NCI-H446 (cell line): ENCODE measurements at places on chromosomes 16 and 17.

DNA sequence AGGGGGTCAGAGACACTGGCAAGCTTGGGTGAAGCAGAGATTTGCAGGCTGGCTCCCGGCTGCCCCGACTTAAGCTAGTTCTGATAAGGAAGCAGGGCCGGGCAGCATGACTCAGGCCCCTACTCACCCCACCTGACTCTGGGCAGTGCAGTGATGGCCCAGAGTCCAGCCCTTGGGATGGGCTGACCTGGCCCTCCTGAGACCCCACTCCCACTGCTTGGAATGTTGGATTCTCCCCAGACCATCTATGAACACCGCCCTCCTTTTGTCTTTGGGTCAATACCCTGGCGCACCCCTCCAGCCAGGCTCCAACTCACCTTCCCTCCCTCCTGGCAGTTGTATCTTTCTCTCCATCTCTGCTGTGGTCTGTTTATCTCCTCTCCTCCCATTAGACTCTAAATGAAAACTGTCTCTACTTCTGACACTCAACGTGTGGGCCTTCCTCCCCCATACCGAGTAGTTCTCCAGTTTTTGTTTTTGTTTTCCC lies 21.0 kb downstream of the LGALS3BP start:
- DNase-seq, result no peak

DNA sequence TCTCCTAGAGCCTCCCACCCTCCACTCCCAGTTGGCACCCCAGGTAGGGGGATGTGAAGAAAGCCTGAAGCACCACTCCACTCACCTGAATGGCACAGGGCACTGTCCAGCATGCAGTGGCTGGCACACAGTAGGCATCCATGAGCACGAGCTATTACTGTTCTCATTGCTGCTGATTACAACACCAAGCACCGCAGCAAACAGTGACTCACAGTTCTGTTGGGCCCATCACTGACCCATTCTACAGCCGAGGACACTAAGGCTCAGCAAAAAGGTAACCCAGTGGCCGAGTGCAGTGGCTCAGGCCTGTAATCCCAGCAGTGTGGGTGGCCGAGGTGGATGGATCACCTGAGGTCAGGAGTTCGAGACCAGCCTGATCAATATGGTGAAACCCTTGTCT lies 2.7 kb downstream of the ZSCAN10 start:
- no peak for DNase-seq

GRCh38 chr17:39212841-39213480 lies 12.8 kb downstream of the STAC2 start:
- peak; percentile 30 for DNase-seq

DNA sequence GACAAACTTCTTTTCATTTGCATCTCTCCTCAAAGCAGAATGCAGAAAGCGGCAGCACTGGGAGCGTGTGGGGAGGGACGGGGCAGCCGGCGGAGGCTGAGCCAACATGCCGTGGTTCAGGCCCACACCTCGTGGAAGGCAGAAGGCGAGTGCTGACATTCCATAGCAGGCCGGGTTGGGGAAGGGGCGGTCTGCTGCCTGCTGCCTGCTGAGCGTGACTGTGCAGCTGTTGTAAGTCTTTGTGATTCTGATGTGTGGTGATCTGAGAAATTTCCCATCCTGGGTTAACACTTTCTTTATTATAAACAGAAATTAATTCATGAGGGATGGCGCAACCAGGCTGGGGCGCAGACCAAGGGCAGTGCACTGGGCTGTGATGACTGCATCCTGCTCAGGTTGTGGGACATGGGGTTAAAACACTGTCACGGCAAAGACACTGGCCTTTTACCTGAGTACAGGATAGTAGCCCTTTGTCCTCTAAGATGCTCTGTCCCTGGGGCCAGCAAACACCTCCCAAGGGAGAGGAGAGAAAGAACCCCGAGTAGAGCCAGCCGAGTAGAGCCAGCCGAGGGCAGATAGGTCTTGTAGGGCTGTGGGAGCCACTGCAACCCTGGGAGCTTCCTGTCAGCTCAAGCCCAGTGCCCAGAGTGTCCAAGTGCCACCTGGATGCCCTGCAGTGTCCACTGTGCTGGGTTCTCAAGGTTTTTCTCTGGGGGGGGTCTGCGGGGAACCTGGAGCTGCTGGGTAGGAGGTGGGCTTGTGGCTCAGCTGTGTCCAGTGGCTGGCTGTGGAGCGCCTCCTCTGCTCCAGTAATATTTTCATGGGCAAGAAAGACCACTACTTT lies 8.8 kb upstream of the DNASE1 start:
- DNase-seq, result no peak

GRCh38 chr16:4747906-4748681 lies 13.8 kb downstream of the DNAAF8 start:
- DNase-seq, result no peak

DNA sequence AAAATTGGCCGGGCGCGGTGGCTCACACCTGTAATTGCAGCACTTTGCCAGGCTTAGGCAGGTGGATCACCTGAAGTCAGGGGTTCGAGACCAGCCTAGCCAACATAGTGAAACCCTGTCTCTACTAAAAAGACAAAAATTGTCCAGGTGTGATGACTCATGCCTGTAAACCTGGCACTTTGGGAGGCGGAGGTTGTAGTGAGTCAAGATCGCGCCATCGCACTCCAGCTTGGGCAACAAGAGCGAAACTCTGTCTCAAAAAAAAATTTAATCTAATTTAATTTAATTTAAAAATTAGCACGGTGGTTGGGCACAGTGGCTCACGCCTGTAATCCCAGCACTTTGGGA lies 1.6 kb upstream of the HBQ1 start:
- no peak for DNase-seq

- no peak for DNase-seq
Observed at GRCh38 chr16:77157346-77158058, 33.5 kb upstream of the MON1B start.

GRCh38 chr16:83901101-83901500 lies 2.2 kb downstream of the MLYCD start:
- DNase-seq, result no peak

DNA sequence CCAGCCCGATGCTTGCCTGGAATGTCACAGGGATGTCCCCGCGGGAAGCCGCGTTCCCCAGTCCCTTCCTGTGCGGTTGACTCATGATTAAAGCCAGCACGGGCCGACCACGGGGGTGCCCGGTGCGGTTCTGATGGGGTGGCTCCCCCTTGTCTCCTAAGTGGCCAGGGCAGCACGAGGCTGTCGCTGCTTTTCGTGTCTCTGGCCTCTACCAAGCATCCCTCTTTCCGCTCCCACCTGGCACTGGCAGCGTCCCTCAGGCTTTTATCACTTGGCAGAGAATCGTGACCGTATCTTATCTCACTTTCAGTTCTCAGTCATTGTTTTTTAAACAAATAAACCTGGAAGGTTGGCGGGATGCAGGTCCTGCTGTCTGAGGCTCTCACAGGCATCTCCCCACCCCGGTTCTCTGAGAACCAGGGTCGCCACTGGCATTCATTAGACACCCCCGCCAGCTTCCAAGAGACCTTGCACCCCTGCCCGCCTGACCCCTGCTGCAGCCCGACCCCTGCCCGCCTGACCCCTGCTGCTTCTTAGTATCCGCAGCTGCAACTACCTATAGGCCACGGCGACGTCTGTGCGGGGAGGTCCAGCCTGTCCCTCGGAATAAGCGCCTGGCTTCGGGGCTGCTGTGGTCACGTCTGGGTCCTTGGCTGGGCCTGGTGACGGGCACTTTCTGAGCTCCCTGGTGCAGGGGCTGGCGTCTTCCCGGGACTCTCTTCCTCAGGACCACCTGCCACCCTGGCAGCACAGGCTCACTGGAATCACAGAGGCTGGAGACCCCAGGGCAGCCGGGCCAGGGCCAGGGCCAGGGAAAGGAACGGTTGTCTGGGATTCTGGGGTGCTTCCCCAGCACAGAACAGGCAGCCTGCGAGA lies 7.5 kb downstream of the C1QTNF8 start:
- no peak for DNase-seq

GRCh38 chr16:71734511-71734910 lies 10.0 kb upstream of the PHLPP2 start:
- DNase-seq, result no peak

GRCh38 chr17:77287432-77288068 lies 146.8 kb downstream of the SEC14L1 start:
- DNase-seq, result no peak

GRCh38 chr17:20105539-20106280 lies 96.6 kb downstream of the SPECC1 start:
- no peak for DNase-seq

DNA sequence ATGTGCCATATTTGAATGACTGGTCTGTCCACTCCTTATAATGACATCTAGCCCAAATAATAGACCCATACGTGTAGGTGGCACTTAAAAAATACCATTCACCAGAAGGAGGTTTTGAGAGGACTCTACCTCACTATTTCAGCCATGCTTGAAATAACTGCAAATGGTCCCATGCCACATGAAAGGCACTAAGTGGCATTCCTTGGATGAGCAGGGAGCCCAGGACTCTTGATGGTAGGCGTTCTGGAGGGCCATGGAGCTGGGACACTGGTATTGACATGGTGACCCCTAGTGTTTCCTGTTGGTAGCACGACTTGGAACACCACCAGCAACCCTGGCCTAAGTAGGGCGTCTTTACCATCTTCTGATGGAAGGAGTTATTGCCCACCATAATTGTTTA lies 148.7 kb upstream of the ZFHX3 start:
- DNase-seq, result no peak

GRCh38 chr16:49661465-49662187 lies 194.3 kb downstream of the ZNF423 start:
- peak; percentile 45 for DNase-seq

GRCh38 chr17:81980707-81981343 lies 3.4 kb downstream of the ASPSCR1 start:
- no peak for DNase-seq

- no peak for DNase-seq
Observed at GRCh38 chr16:9787717-9788116, 394.5 kb downstream of the GRIN2A start.

DNA sequence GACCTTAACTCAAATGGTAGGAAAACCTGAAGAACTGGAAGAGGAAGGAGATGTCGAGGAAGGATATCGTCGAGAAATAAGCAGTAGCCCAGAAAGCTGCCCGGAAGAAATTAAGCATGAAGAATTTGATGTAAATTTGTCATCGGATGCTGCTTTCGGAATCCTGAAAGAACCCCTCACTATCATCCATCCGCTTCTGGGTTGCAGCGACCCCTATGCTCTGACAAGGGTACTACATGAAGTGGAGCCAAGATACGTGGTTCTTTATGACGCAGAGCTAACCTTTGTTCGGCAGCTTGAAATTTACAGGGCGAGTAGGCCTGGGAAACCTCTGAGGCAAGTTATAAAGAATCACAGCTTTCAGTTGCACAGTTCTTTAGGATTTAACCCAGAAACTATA lies 15.5 kb downstream of the ERCC4 start:
- no peak for DNase-seq

DNA sequence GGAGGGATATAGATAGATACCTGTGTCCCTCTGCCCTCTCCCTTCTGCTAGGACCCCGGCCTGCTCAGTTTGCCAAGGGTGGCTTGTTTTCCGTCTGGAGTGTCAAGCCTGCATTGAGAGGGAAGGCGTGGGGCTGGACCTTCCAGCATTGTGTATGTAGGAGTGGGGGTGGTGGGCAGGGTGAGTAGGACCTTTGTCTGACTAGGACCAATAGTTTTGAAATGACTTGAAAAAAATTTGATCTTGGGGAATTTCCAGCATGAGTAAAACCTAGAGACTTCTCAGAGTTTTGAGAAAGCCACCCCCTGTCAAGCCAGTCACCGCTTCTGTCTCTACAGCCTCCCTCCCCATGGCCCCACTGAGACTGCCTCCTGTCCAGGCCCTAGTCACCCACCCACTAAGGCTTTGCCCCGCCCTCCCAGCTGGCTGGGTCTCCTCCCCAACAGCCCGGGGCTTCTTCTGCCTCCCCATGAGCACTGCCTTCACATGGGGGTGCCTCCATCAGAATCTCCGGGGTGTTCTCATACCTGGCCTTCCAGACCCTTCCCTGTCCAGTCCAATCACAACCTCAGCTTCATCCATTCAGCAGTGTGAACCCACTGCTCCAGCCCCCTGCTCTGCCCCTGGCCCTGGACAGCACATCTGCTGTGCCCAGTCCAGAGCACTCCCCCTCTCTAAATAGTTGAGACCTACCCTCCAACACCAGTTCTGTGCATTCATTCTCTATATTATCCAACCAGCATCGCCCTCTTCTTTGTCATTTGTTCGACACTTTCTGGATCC lies 207.0 kb downstream of the MSI2 start:
- DNase-seq, result no peak

GRCh38 chr16:65938083-65938482 lies 428.4 kb upstream of the CDH5 start:
- DNase-seq, result no peak

GRCh38 chr16:75111514-75111940 lies 5.1 kb downstream of the LDHD start:
- DNase-seq, result no peak

DNA sequence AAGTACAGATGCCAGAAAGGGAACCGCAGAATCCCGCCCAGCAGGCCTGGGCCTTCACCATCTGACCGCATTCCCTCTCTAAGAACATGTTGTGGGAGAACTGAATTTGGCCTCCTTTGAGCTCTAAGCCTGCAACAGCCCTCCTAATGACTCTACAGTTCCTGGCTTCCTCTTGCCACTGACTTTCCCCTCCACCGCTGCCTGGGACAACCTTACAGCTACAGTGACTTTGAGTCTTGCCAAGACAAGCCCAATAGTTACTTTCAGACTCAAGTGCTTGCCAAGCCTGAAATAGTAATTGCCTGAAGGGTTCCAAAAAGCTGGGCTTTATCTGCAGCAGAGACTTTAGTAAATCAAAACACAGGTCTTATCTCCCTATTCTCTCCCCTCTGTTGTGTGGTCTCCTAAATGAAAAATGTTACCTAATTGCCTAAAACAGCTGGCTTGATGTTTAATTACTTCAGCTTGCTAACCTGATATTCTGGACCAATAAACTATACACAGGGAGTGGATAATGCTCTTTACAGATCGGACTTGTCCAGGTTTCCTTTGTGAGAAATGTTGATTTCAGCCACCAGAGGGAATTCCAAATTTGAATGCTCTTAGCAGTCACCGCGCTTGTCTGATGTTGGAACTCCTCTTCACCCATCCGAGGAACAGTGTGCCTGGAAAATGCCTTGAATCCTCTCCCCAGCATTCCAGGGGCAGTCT lies 85.1 kb upstream of the TBX2 start:
- DNase-seq, result peak; percentile 84

GRCh38 chr16:11297492-11298142 lies 16.5 kb upstream of the PRM1 start:
- no peak for DNase-seq

GRCh38 chr16:53529513-53529912 lies 26.5 kb upstream of the AKTIP start:
- no peak for DNase-seq

- no peak for DNase-seq
Observed at GRCh38 chr17:8226536-8227237, 16.3 kb upstream of the AURKB start.

GRCh38 chr16:19678804-19679203 lies 39.2 kb downstream of the KNOP1 start:
- DNase-seq, result no peak
